Stimulated activated memory B cell treated with anti-CD40 and anti-IgM and Interleukin-4, amounts not matched to agents 10 μg/mL and 1 μg/mL and 100 μg/mL, for 72 hours (primary cell): ENCODE measurements at places on chromosomes 16 and 17.

DNA sequence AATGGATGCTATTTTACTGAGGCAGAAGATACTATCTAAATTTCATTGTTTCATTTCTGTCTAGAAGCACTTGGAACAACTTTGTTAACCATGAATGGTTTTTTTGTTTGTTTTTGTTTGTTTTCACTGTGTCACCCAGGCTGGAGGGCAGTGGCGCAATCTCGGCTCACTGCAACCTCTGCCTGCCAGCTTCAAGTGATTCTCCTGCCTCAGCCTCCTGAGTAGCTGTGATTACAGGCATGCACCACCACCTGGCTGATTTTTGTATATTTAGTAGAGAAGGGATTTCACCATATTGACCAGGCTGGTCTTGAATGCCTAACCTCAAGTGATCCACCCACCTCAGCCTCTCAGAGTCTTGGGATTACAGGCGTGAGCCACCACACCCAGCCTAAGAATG is 40.5 kb downstream of the ABHD15 start:
- ATAC-seq, result no peak

DNA sequence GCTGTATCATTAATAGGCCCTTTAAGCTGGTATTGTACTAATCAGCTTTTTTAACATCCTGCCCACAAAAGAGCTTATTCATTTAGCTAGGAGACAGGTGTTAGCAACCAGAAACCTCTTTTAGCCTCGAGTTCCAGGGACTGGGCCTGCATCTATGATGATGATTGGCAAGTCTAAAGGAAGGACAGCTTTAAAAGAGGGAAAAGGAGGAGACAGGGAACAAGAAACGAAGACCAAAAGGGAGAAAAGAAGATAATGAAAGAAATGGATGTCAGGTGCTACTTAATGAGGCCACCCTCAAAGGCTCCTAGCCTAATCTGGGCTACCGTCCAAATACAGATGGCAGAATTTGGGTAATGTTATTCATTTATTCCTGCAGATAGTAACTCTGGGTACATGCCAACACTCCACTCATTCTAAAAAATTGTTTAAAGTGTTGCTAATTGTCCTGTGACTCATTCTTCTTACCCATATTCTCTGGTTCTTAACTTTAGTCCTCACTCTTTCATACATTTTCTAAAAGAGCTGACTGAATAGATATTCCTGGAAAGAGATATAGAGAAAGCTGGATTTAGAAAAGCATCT is 18.7 kb upstream of the RFFL start:
- no peak for ATAC-seq

DNA sequence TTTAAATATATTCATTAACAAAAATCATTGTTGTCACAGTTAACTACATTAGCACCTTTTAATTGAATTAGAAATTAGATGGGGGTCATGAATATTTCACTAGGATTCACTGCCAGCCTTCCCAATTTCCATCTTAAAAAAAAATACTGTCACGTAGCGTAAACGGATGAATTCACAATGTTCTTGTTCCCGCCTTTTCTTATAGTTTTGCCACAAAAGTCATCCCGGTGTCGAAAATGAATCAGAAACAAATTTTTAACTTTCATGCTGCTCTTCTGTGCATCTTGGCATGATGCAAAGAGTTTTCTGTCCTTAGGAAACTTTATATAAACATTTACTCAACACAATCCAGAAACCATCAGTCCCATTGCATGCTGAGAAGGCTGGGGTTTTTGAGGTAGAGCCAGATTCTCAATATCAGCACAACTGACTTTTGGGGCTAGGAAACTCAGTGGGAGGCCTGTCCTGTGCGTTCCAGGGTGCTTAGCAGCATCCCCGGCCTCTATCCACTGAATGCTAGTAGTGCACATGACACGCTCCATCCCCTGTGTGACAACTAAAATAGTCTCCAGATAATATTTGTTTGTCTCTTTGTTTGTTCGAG is 252.9 kb upstream of the XYLT1 start:
- ATAC-seq, result no peak

DNA sequence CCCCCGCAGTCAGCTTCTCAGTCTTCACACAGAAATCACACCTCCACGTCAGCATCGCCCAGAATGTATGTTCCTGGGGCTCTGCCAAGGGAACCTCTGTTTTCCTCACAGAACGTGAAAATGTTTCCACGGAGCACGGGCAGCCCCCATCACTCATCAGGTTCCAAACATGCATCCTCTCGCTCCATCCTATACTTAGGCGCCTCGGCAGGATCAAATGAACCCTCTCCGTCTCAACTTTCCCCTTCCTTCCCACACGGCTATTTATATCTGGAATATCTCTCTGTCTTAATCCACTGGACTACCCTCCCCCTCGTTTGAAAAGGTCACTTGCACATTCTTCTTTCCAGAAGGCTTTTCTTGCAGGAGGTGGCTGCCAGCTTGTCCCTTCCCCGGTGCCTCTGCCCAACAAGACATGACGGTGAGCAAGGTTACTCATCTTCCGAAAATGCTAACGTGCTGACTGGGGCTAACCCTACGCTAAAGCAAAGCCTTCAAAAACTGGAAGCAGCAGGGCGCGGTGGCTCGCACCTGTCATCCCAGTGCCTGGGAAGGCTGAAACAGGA is 21.6 kb downstream of the NXN start:
- no peak for ATAC-seq

DNA sequence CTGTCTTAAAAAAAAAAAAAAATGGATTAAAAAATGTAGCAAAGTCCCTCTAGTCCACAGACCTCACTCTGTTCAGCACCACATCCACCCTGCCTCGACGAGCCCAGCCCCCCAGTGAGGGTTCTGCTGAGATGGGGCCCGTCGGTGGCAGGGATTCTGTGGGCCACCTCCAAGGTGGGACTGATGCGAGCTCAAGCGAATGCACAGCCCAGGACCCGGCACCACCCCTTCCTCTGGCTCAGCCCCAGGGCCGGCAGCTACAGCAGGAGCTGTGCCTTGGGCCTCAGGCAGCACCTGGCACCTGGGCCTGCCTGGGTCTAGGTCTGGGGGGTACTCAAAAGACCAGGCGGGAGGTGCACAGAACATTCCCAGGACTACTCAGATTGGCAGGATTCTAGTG is 59.5 kb downstream of the ZNF778 start:
- no peak for ATAC-seq

DNA sequence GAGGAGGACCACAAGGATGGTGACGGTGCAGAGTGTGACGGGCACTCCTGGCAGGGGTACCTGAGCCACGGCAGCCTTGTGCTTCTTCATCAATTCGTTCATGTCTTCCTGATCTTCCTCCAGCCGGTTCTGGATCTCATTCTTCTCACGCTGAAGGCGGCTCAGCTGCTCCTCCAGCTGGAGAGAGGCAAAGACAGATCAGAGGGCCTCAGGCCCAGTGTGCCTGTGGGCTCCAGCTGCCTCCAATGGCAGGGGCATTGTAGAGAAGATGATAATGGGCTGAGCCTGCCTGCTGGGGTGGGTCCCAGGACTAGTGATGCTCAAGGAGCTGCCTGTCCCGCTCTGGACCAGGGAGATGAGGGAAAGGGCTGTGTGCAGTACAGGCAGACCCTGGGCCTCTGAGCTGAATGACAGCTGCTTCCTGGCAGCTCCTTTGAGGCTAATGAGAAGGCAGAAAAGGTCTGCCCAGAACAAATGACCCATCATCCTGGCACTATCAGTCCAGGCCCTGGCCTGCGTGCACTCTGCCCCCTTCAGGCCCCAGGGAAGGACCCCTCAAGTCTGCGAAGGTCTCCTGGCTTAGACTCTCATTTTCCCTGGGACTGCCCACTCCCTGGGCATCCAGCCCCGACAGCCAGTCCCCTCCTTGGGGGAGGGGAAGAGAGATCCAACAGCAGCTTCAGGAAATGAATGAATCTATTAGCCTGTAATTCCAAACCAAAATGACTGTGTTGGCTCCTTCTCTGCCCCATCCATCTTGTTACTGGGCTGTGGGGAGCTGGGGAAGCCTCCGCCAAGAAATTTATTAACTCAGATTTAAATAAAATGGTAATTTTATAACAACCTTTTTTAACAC is 48.0 kb downstream of the PIPOX start:
- ATAC-seq, result no peak

DNA sequence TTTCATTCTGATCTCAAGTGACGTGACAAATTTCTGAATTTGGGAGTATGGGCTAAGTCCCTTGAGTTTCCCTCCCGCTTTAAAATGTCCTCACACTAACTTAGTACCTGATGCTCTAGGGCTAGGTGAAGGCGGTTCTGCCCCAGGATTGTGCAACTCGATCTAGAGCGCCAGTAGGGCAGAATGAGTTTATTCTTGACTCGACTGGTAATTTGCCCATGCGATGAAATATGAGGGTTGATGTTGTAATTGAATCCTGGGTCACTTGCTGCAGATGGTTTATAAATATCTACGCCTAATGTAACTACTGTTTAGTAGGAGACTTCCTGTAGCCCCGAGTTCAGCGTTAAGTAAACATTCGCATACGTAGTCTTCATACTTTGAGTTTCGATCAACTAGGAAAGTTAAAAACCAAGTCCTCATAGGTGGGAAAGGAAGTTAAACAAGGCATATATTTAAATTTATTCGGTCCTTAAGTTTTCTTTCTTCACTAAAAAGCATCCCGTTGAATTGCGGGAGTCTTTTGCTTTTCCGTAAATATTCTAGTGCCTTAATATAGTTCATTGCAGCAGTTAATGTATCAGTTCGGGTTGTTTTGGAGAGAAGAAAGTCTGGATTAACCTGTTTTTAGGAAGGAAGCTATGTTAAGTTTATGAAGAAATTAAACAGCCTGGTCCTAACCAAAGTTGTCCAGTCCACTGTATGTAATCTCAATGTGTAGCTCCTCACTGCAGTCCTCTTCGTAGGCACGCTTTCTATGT is 1.6 kb downstream of the CTCF start:
- ATAC-seq, result no peak

DNA sequence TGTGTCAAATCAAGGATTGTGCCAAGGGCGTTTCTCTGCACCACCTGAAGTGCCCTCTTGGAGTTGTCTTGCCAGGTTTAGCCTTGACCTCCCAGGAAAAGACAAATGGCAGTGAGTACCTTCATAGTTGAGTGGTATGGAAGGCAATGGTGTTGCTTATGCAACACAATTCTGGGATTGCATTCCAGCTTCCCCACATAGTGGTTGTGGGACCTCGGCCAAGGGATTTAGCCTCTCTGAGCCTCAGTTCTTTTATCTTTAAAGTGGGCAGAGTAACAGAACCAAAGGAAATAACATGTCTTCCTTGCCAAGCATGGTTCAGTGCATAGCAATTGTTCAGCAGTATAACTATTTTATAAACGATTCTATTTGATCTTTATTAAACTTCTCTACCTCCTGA is 49.4 kb downstream of the CCDC42 start:
- no peak for ATAC-seq

- no peak for ATAC-seq
Measured at GRCh38 chr16:2152695-2153506, 2.7 kb upstream of the TRAF7 start.

DNA sequence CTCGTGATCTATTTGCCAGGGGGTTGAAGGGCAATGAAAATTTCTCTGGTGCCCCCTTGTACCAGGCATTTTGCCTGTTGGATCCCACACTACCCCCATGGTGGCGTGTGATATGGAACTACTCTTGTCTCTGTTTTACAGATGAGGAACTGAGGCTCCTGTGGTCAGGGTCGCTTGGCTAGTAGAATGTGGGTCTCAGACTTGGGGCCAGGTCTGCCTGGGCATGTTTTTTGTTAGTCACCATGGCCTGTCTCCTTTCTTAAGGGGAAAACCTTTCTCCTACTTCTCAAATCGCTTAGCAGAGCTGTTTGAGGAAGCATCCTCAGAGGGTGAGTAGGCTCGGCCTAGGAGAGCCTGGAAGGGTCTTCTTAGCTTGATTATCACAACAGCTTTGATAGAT is 51.2 kb downstream of the CLEC16A start:
- peak; percentile 75 for ATAC-seq

GRCh38 chr16:79328402-79329165 is 272.0 kb downstream of the MAF start:
- ATAC-seq, result peak; percentile 47

DNA sequence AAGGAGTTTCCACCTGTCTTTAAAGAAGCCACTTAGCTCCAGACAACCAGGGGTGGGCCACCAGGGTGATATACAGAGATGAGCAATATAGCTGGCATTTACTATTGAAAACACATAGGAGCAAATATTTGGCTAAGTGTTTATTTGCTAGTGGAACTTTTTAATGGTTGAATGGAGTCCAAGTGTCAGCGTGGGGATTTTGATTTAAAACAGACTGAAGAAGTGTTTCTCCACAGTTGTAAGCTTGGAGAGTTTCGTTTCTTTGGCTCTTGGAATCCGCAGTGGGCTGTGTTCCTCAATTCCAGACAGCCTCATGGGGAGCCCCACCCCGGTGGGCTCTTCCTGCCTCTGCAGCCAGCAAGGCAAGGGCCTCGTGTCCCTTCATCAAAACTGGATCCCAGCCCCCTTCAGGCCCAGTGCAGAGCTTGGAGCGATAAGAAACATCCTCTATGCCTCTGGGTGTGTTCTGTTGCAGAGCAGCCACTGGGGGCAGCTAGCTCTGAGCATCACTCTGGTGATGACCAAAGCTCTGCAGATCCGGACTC is 36.1 kb downstream of the NOG start:
- ATAC-seq, result no peak

GRCh38 chr16:35543486-35543885 is 2084.1 kb downstream of the TP53TG3F start:
- peak; percentile 31 for ATAC-seq

- ATAC-seq, result no peak
Measured at GRCh38 chr17:7855660-7856010, 769 bp downstream of the TMEM88 start.

- no peak for ATAC-seq
Measured at GRCh38 chr17:16515933-16516332, 23.9 kb upstream of the LRRC75A start.

- ATAC-seq, result no peak
Measured at GRCh38 chr17:6699997-6700947, 12.9 kb downstream of the SLC13A5 start.

- ATAC-seq, result no peak
Measured at GRCh38 chr16:80104401-80104800, 436.4 kb upstream of the DYNLRB2 start.

- ATAC-seq, result no peak
Measured at GRCh38 chr16:80260906-80261311, 279.9 kb upstream of the DYNLRB2 start.

- no peak for ATAC-seq
Measured at GRCh38 chr16:22358000-22358399, 16.4 kb downstream of the CDR2 start.

GRCh38 chr17:44916781-44917241 is 1.5 kb upstream of the GFAP start:
- ATAC-seq, result no peak

DNA sequence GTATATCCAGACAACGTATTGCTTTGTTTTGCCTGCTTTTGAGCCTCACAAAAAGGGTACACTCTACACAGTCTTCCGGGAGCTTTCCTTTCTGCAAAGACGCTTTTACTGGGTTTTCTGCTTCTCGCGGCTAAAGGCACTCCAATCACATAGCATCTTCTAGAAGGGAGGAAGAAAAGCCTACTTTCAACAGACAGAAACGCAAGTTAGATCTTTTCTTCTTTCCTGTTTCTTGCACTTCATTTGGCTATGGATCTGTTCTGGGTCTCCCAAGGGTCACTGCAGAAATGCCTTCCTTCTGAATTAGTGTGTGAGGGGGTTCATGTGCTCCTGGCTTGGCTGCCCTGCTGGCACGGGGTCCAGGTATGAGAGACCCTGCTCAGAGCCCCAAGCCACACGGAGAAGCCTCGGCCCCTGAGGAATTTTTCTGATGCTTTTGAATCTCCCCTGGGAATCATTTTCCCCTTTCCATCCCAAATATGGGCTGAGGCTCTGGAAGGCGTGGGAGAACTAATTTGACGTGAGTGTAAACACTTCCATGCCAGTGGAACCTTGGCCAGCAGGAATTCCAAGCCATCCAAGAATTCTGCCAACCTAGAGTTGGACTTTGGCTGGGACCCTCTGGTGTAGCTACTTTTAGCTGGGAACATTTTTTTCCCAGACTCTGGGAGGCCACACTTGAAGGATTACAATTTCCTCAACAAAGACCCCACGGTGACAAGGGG is 49.6 kb upstream of the NKD1 start:
- ATAC-seq, result no peak
